Activated naive CD4-positive, alpha-beta T cell treated with anti-CD3 and anti-CD28 coated beads, Interleukin-2, amount 50 U/mL, for 72 hours (primary cell): ENCODE measurements at places on chromosomes 2 and 18.
A peak's percentile ranks its signal among the peaks of the same experiment; 100 is the strongest.

DNA sequence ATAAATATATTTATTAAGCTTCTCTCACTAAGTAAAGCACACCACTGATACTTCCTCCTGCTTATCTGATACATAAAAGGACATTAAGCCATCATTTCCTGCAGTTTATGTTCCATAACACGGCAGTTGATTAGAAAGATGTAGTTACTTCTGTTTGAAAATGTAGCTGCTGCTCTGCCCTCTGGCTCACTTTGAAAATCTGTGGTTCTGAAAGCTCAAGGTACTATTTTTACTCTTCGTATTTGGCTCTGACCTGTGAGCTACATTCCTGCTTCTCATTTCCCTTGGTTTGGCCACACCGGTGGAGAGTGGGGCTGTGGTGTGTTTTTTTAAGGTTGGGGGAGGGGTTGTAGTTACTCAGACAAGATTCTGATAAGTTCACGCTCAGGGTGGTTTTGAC lies 12.8 kb upstream of the TTN start:
- no peak for DNase-seq

DNA sequence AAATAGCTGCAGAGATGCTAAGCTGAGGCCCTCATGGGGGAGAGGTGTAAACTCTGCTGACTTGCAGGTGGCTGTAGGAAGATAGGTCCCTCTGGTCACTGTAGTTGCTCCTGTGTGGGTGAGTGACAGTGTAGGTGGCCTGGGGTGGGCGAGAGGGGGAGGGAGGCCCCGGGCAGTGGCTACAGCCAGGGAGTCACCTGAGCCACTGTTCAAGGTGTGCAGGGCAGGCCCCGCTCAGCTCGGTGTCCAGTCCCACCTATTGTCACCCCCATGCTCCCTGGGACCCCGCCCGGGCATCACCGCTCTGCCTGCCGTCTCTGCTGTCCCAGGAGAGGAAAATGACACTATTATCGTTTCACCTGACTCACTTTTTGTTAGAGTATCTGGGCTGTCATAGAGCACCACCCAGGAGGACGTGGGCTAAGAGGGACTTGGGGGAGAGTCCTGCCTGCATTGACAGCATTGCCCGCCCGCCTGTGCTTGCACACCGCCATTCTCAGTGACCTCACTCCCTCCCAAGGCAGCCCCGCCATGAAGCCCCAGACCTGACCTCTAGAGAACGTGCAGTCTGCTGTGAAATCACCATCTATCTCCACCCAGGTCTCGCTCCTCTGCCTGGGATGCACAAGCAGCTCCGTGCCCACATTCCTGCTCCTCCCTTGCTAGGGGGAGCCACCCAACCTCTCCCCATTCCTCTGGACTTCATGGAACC lies 29.2 kb downstream of the COPS9 start:
- no peak for DNase-seq

GRCh38 chr2:152071092-152071491 lies 27.8 kb downstream of the CACNB4 start:
- no peak for DNase-seq

- no peak for DNase-seq
Observed at GRCh38 chr2:46669996-46670793, 190.8 kb downstream of the TMEM247 start.

DNA sequence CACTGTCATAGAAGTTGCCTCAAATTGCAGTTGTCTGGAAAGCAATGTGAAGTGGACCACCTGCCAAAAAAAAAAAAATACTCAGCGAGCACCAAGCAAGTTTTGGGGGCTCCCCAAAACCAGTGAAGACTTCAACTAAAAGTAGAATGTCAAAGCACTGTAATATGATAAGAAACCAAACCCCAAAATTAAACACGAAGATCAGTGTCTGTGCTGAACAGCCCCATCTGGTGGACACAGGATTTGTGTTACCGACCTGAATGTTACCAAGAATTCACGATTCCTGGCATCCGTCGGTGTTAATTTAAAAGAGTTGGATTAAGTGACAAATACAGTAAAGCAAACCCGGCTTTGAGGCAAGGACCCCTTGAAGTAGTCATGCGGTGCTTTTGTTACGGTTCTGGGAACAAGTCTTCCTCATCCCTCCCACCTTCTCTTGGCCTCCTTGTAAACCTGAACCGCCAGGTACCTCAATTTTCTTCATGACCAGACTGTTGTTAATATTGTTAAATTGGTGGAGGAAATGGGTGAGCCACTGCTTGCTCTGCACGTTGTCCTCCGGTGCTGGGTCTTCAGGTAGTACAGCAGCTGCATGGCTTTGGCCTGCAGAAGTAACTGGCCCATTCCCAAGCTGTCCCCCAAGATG lies 31.3 kb upstream of the SSB start:
- no peak for DNase-seq

GRCh38 chr2:187349326-187349944 lies 98.6 kb downstream of the CALCRL start:
- DNase-seq: no peak

DNA sequence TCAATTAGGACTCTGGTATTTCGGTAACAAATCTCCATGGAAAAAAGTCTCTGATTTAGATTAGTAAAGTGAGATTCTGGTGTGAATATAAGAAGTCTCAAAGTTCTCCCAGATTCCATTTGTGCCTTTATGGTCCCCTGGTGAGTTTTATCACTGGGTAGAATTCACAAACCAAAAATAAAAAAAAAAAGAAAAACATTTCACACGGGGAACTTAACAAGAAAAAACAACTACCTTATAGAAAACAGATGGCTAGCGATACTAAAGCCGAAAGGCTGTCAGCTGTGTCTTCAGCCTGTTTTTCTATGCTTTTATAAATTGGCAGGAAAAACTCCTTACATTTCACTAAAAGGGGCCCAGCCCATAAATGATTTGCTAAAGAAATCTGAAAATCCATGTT lies 50.6 kb downstream of the COL5A2 start:
- no peak for DNase-seq

GRCh38 chr2:236394571-236394970 lies 130.4 kb upstream of the ASB18 start:
- no peak for DNase-seq

DNA sequence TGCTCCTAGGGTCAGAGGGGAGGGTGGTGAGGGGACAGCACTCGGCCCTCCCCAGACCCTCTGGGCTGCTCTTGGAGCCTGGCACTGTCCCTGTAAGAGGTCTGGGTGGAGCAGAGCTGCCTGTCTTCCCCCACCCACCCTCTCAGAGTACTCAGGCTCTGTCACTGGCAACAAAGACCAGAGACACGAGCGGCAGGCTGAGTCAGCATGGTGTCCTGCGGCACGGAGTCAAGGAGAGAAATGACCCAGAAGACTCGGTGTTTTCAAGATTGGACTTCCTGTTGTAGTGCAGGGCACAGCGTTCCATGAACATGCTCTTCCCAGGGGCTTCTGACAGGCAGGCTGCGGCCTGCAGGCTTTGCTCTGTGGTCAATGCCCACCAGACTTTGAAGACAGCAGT lies 19.9 kb downstream of the SIGLEC15 start:
- DNase-seq: no peak

DNA sequence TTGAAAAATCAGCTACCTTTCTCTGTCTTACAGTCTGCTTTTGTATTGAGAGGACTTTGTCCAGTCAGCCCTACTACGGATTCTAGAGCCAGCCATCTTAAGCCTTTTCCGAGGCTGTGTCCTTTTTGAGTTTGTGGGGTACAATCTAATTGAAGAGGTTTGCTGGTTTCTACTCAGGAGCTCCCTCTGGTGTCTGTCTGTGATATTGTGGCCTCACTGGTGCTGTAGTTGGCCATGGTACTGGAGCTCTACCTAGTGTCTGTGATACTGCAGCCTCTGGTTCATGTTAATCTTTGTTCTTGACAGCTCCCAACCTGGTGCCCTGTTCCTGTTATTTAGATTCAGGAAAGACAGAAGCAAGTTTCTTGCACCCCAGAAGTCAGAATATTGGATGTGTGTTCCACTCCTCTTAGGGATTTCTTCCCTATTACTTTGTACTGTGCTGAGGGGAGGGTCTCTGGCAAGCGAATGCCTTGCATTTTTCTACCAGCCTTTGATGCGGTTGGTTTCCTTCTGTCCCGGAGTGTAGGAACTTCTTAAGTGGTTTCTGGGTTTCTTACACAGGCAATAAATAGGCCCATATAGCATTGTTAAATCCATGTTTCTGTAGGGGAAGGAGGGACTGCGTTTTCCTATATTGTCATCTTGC lies 78.5 kb downstream of the ACSL3 start:
- DNase-seq: no peak

DNA sequence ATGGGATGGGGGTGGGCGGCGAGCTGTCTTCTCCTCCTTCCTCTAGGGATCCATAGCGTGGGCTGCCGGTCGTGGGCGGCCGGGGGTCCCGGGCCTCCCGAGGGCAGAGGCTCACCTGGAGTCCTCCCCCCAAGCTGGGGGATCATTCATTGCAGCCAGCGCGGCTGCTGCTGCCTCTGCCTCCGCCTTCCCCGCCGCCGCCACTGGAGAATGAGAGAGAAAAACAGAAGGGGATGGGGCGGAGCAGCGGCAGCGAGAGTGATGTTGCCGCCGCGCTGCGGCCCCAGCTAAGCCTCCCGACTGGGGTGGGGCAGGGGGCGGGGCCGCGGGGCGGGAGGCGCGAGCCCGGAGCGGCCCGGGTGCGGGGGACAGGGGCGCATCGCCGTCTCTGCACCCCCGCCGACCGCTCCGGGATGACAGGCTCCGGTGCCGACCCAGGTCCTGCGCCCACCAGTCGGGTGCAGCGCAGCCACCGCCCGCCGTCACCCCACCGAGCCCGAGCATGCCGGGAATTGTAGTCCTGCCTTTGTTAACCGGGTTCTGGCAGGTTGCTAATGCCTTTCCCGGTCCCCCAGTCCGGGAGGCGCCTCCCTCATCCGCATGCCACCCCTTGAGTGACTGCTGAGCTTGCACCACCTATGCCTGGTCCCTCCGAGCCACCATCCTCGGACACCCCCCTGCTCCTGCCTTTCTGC lies at the start of gene KIF3C:
TSS of gene KIF3C (minus strand) at position 225 of the 695 bp plus-strand sequence. CDS start 580 bp downstream, outside the sequence.
- no peak for DNase-seq

DNA sequence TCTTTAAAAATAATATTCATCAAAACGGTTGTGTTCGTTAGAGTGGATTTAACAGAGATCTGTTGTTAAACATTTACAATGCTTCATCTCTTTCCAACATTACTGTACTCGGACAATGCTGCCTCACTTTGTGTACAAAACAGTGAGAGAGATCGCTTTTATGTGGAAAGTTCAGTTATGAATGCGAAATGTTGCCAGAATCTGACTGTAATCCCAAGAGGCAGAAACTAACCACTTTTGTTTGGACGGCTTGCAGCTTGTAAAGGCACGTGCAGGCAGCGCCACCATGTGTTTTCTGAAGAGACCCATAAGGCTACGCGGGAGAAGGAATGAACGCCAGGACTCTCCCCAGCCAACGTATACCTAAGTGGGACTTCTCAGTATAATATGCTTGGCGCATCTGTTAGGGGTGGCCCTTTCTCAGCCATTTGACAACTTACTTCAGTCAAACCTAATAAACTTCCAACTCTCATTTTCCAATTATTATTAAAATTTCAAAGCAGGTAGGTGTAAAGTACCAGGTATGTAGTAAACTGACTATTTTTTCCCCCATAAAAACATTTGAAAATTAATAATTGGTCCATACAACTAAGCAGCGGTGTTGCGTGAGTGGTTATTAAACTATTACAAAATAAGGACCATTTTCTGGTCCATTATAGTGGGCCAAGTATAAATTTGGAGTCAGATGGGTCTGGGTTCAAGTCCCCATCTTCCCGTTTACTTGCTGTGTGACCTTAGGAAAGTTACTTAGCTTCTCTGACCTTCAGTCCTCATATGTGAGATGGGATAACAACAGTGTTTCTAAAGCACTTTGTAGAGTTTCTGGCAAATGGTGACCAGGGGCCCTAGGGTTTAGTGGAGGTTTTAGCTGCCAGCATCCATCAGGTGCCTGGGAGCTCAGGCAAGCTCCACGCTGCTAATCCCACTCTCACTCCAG lies 5.6 kb upstream of the NAPG start:
- DNase-seq: peak; percentile 62

- DNase-seq: no peak
Observed at GRCh38 chr2:38416296-38417036, 39.4 kb upstream of the ATL2 start.

DNA sequence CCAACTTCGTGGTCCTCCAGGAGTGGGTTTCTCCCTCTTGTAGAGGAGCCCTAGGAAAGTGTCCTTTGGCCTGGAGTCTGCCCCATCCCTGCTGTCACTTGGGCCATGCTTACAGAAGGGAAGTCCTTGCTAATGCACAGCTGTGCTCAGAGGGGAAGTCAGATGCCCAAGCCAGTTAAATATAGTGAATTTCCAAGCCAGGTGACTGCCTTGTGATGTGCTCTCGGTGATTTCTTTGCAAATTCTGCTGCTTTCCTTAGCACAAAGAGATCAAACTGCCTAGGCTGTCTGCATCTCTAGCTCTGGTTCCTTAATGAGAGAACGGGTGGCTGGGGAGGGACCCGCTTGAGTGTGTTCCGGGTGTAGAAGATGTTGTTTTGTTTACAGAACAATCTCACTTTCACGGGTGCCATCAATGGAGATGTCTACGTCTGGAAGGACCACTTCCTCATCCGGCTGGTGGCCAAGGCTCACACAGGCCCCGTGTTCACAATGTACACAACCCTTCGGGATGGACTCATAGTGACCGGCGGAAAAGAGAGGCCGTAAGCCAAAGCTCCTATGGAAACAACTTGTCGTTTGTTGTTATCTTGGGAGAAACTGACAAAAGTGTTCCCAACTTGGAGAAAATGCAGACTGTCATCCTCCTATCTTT lies 91.4 kb downstream of the RTN4 start:
- DNase-seq: no peak

DNA sequence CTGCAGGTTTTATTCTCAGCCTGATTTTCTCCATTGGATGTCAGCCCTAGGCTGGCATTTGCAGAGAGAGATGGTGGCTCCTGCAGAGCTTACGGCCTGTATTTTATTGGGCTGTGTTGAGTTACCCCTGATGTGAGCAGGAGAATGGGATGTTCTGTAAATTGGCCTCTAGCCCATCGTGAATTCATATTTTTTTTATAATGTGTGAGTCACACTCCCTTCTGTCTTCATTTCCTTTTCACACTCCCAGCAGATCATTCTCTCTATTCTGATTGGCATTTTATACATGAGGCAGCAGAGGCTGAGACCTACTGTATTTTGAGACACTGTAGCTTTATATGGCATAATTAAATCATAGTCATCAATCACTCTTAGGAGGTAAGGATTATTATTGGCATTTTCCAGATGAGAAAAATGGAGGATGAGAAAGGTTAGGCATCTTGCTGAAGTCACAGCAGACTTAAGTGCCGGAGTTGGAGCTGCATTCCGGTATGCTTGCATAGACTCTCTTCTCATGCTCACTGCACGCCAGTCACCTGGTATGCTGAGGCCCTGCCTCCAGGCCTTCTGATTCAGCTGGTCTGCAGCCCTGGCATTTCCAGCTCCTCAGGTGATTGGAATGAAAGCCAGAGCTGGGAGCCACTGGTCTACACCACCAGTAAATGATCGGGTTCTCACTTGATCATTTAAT lies 142.4 kb downstream of the NEDD4L start:
- DNase-seq: no peak

- peak; percentile 21 for DNase-seq
Observed at GRCh38 chr2:120314690-120315366, 31.1 kb upstream of the INHBB start.

DNA sequence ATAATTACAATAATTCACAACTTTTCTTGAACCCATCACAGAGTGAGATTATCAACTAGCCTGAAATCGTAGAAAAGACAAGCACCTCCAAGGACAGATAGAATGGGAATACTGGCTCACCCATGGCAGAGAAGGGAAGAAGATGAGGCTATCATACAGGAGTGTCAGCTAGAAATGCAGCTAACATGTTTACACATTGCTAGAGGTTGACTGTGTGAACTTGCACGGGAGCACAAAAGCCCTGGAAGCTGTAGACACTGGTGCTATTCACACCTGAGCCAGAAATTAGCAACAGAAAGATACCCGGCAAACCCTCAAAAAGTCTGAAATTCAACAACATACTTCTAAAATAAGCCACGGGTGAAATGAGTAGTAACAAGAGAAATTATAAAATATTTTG lies 131.8 kb downstream of the ZAP70 start:
- no peak for DNase-seq
